Inflammatory macrophage treated with lipopolysaccharide for 1 hour (primary cell): ENCODE measurements at places on chromosomes 5 and 9.
A peak's percentile ranks its signal among the peaks of the same experiment; 100 is the strongest.

DNA sequence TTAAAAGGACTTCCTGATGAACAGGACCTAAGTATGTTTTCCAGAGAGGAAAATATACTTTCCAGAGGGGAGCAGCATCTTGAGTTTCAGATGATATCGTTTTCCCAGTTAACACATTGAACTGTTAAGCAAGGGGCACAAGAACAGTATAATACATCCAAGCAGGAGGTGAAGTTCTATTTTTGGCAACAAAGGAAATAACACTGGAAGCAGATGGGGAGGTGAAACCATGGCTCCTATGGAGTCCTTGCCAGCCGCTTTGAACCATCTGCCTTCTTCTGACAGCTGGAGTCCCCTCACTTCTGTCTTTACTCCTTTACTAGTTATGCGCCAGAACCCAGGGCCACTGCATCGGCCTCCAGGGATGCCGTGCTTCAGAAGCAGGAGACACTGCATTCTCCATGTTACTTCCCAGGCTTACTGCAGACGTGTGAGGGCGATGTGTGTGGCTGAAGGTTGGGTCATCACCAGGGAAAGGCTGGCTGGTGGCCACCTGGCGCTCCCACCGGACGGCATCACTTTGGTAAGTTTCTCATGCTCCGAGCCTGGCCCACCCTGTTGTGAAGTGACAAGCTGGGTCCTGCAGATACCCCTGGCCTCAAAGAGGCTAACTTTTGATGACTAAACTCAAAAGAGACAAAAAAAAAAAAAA, 77.8 kb downstream of the TTLL11 start:
- DNase-seq = no peak

GRCh38 chr5:115579747-115580173, 22.5 kb downstream of the TICAM2 start:
- DNase-seq = no peak

- no peak for DNase-seq
These were observed 687.0 kb upstream of the FTMT start for GRCh38 chr5:121164632-121165031.

GRCh38 chr5:177390363-177391300, 6.4 kb downstream of the SLC34A1 start:
- DNase-seq = peak; percentile 65

GRCh38 chr9:93652604-93653592, 76.5 kb downstream of the PHF2 start:
- no peak for DNase-seq

- DNase-seq = no peak
These were observed 29.5 kb downstream of the TGFBI start for GRCh38 chr5:136058039-136058971.

DNA sequence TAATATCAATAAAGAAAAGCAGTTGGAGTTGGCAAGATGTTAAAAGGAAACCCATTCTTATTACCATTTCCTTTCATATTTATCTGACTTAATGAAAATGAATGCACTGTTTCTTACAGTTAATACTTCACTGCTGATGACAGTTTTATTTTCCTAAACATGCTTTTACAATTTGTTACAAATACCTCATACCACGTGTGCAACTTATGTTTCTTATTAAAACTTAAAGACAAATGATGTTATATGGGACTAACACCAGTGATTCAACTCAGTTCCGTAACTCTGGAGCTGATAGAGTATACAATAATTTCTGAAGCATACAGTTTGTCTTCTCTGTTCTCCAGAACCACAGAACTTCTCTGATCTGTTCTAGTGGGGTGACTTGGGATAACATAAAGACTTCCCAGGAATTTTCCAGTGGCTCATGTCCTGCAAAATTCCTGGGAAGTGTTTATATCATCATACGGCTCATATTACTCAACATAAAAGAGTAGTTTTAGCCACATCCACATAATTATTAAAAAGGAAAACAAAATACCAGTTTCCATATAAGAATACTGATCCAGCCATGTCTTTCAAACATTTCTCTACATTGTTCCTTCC, 1259.0 kb upstream of the C9orf72 start:
- no peak for DNase-seq
